B cell (primary cell): ENCODE measurements at places on chromosomes 4 and X.

DNA sequence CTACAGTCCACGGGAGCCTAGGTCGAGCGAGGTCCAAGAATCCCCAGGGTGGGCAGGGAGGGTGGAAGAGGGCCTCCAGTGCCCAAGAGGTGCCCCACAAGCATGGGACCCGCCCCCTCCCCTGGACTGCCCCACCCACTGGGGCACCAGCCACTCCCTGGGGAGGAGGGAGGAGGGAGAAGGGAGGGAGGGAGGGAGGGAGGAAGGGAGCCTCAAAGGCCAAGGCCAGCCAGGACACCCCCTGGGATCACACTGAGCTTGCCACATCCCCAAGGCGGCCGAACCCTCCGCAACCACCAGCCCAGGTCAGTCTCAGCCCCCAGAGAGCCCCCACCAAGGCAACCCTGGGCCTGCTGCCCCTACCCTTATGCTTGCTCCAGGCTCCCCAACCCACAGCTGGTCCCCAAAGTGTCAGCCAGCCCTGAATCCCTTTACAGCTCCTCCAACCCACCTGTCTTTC, at the start of gene GATA1:
GATA1 (plus strand) TSS at position 250 of the 460 bp plus-strand sequence. CDS start 4,520 bp downstream, outside the sequence.
- no peak for DNase-seq

DNA sequence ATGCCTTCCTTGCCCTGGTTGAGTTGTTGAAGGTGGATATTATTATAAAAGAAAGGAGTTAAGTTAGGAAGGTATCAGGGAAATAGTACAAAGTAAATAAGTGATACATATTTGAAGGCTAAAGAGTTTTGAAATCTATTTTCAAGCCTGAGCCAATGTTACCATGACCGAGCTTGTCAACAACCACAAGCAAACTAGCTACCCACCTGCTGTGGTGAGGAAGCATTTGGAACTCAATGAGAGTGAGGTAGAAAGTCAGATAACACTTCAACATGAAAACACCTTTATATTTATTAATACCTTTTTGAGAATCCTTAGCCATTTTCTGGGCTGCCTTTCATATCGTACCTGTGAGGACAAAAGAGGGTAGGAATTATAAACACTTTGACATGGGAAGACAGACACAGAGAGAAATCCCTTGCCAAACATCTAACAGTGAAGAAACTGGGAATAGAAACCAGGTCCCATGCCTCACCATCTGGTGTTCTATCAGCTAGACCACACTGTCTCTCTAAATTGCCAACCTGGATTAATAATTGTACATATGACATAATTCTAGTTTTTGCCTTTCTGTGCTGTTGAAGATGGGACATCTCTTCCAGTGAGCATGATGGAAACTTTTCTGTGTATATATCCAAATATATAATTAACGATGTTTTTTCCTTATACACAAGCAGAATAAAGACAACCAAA, 606.4 kb upstream of the NR3C2 start:
- DNase-seq = no peak

GRCh38 chr4:38179690-38180377, 219.6 kb downstream of the PTTG2 start:
- peak; percentile 79 for DNase-seq

- DNase-seq = no peak
Observed at GRCh38 chr4:25621027-25621930, 34.4 kb upstream of the SLC34A2 start.

GRCh38 chrX:14913241-14913640, 40.0 kb downstream of the MOSPD2 start:
- no peak for DNase-seq

- no peak for DNase-seq
Observed at GRCh38 chr4:80386281-80386886, 50.9 kb downstream of the CFAP299 start.

- no peak for DNase-seq
Observed at GRCh38 chr4:115424852-115425251, 311.4 kb upstream of the NDST4 start.

GRCh38 chr4:37799941-37800554, 26.4 kb upstream of the PGM2 start:
- DNase-seq = no peak

DNA sequence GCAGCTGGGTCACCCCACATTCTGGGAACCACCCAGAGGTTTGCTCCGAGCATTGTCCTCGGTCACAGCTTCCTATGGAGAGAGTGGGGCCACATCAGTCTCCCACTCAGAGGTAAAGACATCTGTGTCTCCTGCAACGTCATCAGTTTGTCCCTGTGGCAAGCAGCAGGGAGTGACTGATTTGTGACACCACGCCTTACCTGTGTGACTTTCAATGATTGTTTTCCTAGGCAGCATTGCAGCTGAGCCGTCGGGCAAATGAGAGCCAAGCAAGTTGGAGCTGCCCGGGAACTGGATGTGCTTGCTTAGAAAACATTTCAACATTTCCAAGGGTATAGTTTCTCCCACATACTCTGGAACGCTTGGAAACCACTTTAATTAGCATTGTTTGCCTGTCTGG, 29.7 kb upstream of the HELT start:
- no peak for DNase-seq

DNA sequence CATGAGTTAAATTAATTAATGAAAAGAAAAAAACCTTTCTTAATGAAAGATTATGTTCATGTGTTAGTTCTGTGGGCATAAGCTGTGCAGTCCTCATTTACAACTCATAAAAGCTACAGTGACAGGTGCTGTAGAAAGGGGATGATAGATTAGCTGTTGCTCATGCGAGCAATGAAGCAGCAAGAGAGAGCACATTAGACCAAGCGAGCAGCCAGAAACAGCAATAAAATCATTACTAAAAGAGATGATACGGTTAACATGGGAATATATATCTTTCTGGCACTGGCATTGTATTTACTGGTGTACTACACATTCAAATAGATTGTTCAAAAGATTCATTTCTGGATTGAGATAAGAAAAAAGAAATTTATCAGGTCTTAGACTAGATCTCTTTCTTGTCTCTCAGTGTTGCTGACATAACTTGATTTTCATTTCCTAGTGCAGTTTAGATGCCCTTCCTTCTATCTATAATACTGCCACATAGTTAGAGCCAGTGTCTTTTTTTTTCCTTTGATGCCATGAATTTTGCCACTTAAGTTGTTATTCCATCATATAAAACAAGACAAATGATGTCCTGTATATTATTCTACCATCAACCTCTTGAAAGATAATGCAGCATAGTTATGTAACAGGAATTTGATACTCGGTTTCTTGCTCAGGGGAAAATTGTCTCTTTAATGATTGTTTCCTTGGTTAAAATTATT, 164.6 kb downstream of the BANK1 start:
- no peak for DNase-seq

GRCh38 chrX:111743316-111743715, 62.3 kb downstream of the ALG13 start:
- no peak for DNase-seq

DNA sequence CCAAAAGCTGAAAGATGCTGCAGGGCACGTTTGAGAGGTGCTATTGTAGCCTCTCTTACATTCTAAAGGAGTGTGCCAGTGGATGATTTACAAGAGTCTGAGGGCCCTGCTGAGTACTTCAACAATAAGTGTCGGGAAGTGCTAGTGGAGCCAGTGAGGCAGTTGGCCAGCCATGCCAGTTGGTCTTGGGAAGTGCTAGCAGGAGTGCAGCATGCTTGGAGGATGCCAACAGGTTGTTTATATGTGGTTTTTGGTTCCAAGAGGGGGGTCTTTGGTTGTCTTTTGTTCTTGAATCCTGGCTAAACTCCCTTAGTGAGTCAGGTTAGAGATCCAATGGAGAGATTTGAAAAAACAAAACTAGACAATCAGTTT, 335.3 kb downstream of the PABPC4L start:
- DNase-seq = no peak

DNA sequence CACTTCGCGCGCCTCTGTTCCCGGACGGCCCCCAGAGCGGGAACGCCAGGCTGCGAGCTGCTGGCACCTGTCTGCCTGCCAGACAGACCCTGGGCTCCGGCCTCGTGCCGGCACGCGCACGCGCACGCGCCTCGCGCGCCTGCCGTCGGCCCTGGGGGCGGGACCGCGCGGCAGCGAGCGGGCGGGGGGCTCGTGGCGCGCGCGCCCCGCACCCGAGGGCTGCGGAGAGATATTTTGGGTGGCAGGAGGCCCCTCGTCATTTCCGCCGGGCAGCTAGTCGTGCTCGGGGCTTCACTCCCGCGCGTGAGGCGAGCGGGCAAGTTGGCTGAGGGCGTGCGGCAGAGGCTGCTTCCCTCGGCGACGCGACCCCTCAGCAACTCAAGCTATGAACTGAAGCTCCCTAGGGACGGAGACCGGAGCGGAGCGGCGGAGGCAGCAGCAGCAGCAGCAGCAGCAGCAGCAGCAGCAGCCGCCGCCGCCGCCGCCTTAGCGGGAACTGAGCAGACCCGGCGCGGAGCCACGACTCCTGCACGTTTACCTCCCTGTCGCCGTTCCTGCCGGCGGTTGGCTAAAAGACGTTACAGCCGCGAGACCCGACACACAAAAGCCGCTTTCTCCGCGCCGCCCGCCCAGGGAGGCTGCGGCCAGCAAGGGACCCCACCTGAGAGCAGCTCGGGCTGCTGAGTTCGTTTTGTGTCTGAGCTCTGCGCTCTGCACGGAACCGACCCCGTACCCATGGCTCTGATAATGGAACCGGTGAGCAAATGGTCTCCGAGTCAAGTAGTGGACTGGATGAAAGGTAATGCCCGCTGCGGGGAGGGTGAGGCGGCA, at the start of gene CNKSR2:
CNKSR2 (plus strand) TSS at position 256 of the 831 bp plus-strand sequence; CDS start at position 736, 480 bp downstream.
- peak; percentile 87 for DNase-seq

GRCh38 chrX:87571964-87572363, 54.4 kb downstream of the KLHL4 start:
- no peak for DNase-seq

DNA sequence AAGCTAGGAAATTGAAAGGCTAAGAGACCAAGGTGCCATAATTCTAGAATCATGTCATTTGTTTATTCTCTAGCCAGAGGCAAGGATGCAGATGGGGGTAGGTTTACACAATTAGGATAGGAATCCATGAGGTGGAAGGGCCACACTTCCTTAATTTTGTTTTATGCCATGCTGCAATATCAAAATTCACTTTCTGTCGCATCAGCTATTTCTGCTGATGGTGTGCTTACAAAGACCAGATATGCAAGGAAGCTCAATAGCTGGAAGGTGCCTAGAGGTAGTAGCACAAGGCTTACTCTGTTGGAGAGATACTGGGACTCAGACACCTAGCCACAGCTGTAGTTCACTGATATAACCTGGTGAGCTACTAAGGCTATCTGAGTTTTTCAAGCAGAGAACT, 328.5 kb downstream of the ADGRL3 start:
- no peak for DNase-seq

DNA sequence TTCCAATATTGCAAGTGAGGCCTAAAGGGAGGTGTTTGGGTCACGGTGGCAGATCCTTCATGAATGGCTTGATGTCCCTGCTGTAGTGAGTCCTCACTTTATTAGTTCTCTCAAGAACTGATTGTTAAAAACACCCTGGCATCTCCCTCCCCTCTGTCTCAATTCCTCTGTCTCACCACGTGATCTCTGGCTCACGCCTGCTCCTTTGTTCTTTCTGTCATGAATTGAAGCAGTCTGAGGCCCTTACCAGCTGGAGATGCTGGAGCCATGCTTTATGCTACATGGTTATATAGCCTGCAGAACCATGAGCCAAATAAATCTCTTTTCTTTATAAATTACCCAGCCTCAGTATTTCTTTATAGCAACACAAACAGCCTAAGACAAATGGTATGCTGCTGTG, 980.7 kb upstream of the GRIA3 start:
- DNase-seq = no peak

- peak; percentile 28 for DNase-seq
Observed at GRCh38 chr4:83362492-83363329, 28.1 kb upstream of the HPSE start.

- DNase-seq = peak; percentile 67
Observed at GRCh38 chrX:66013194-66013816, 26.6 kb downstream of the VSIG4 start.

DNA sequence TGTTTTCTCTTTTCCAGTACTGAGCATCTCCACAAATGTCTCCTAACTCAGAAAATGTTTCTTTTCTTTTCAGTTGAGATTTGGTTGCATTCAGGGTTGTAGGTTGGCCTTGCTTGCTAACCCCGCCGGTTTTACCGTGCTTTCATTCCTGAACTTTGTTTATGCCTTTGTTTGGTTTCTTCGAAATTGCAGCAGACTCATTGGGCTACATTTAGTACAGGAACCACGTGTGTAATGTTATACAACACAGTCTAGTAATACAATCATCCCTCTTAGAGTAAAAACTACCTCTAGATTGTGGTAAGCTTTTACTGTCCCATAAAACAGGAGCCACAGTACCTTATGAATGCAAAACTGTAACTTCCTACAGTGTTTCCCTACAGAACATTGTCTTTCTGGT, 57.9 kb downstream of the CCKAR start:
- no peak for DNase-seq

DNA sequence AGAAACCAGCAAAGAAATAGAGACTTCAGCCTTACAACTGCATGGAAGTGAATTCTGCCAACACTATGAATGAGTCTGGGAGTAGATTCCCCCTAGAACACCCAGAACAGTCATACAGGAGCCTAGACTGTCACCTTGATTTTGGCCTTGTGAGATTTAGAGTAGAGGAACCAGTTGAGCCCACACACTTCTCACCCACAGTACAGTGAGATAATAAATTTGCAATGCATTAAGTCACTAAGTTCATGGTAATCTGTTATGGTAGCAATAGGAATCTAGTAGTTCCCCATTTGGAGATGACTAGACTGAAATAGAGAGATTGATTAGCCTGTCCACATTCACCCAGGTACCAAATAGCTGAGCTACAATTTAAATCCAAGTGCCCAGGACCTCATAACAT, 59.0 kb downstream of the FAM13A start:
- no peak for DNase-seq

DNA sequence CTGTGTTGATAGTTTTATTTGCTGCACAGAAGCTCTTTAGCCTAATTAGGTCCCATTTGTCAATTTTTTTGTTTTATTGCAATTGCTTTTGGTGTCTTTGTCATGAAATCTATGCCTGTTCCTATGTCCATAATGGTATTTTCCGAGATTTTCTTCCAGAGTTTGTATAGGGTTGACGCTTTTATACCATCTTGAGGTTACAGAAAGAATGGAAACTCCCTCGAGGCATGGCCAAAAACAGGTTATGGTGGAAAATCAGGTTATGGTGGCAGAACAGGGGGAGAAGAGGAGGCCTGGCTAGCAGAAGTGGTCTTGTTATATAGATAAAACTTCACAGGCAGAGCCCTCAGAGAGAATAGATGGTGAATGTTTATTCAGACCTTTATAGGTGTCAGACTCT, 21.6 kb downstream of the OPHN1 start:
- DNase-seq = no peak

- DNase-seq = no peak
Observed at GRCh38 chr4:123244137-123244536, 152.5 kb upstream of the SPRY1 start.

- no peak for DNase-seq
Observed at GRCh38 chr4:114312338-114312737, 286.3 kb upstream of the UGT8 start.

GRCh38 chrX:132748909-132749308, 209.5 kb downstream of the HS6ST2 start:
- DNase-seq = no peak

GRCh38 chr4:53582194-53582593, 9.1 kb downstream of the LNX1 start:
- DNase-seq = no peak
